ENCODE measurements at places on chromosomes 12 and 14. TPM values are rescaled to one million over a fixed set of nuclear protein-coding genes. Genes with fewer than 3 reads are reported as not detected.

DNA sequence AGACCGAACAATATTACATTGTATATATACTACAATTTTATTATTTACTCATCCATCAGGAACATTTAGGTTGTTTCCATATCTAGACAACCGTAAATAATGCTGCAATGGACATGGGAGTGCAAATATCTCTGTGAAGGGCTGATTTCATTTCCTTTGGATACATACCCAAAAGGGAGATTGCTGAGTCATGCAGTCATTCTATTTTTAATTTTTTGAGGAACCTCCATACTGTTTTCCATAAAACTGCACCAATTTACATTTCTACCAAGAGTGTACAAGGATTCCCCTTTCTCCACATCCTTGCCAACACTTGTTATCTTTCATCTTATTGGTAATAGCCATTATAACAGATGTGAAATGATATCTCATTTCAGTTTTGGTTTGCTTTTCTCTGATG, 84.7 kb downstream of the SLC41A2 start:
- no peak for DNase-seq

Gene WDR20
- polyA plus RNA-seq = 10.7 TPM

DNA sequence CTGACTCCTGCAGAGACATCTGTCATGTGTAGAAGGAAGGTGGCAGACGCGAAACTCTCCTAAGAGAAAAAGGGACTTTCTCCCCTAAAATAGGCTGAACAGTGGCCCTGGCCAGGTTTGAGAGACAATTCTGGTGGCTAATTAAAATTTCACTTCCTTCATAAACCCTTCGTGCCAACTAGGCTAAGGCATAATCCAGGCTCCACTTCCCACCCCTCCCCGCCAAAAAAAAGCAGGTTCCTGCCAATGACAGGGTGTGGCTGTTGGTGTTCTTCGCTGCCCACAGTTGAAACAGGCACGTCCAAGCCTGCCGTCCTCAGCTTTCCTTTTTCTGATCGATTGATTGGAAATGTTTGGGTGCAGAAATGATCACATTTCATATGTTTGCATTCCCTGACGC, 144.6 kb downstream of the GCH1 start:
- no peak for DNase-seq

GRCh38 chr14:62308891-62309290, 546.7 kb downstream of the SNAPC1 start:
- no peak for DNase-seq

- no peak for DNase-seq
Observed at GRCh38 chr14:35949920-35950513, 123.9 kb downstream of the BRMS1L start.

Gene SPIC
- polyA plus RNA-seq = not detected

DNA sequence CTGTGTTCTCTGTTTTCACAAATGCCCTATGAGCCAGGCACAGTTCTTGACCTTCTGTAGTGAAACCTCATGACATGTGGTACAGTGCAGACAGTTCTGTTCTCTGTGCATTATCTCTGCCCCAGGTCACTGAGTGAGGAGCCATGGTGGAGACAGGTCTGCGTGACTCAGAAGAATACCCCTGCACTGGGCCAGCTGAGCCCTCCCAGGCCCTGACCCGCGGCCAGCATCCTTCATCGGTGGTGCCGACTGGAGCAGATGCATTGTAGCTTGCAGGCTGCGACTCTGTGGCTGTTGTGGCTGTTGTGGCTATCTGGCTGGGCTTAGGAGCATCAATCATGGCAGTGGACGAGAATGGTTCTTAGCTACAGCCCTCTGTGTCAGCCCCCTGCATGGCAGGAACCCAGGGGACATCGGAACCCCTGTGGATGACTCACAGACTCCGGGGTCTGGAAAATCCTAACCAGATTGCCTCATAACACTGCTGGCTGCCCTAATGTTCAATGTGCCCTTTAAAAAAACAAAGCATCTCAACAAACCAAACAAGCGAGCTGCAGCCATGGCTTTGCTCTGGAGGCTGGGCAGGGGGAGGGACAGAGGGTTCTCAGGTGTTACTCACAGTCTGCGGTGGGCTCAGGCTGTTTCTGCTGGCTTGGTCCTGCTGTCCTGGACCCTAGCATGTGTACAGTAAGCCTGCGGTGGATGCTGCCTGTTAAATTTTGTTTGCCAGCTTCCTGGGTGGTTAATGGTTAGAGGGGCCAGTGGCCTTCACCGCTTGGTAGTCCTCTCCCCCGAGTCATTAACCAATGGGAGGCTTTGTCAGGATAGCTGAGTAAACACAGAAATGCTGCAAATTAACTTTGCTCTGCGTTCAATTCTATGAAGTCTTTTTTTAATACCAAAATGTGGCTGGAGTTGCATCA, at the start of gene SERPINA6:
Gene SERPINA6, minus strand, starts transcription at position 689 of the 923 bp plus-strand sequence. CDS start 8,688 bp downstream, outside the sequence.
- DNase-seq = no peak

- DNase-seq = no peak
Observed at GRCh38 chr12:79055926-79056674, 191.5 kb downstream of the SYT1 start.

Gene IFNG-AS1
- not detected for polyA plus RNA-seq

Gene LBHD2
- polyA plus RNA-seq = not detected

GRCh38 chr14:73014105-73014504, 12.8 kb downstream of the ZFYVE1 start:
- no peak for DNase-seq

DNA sequence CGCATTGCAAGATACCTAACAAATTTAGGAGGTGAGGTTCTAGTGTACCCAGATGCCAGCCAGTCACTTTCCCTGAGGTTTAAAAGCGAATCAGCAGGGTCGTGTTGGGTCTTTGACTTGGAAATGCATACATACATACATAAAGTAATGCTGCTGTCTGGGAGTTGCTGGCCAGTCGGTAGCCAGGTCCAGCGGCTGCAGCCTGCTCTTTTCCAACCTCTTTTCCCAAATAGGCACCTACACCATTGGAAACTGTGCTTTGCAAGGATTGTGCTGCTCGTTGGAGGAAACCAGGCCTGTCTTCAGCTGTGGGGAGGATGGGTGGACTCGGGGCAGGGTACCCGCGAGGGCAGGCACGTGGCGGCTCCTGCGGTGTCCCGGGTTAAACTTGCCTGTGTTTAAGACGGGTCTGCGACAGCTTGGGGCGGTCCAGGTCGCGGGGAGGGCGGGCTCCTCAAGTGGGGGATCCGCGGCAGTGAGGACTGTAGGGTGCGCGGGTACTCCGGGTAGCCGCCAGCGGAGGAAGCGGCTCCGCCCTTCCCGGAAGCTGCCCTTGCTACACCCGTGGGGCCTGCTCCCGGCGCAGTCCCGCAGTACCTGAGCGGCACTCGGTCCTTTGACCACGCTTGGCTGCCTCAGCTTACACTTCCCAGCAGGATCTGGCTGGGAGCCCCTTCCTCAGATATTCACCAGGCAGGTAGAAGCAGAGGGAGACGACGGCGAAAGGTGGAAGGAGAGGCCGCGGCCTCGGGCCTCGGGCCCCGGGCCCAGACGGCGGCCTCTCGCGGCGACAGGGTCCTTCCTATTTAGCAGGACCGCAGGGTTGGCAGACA, 2.7 kb downstream of the TTC6 start:
- DNase-seq = no peak

- DNase-seq = no peak
Observed at GRCh38 chr12:26499979-26500640, 304.7 kb downstream of the SSPN start.

GRCh38 chr12:88552610-88553079, 27.6 kb downstream of the KITLG start:
- no peak for DNase-seq

Gene NACA
- polyA plus RNA-seq = 1,249 TPM

Gene EPS8
- 16.3 TPM for polyA plus RNA-seq

- no peak for DNase-seq
Observed at GRCh38 chr14:34501004-34501580, 38.4 kb downstream of the EAPP start.

DNA sequence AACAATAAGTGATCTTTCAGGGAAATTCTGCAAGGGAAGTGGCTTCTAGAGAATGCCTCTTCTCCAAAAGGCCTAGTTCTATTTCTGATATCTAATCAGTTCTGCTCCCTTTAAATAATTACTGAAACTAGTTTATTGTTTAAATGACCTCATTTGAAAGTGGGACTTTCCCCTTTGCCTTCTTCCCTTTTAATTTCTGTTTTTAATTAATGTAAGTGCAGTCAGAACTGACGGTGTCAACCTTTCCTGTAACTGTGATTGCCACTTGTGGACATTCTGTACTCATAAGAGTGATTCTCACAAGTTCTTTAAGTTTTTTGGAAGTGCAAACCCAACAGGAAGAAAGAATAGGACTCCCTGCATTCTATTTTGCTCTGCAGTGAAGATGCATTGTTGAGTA, 265.3 kb upstream of the PLEKHG7 start:
- no peak for DNase-seq

Gene CLEC2A
- not detected for polyA plus RNA-seq

DNA sequence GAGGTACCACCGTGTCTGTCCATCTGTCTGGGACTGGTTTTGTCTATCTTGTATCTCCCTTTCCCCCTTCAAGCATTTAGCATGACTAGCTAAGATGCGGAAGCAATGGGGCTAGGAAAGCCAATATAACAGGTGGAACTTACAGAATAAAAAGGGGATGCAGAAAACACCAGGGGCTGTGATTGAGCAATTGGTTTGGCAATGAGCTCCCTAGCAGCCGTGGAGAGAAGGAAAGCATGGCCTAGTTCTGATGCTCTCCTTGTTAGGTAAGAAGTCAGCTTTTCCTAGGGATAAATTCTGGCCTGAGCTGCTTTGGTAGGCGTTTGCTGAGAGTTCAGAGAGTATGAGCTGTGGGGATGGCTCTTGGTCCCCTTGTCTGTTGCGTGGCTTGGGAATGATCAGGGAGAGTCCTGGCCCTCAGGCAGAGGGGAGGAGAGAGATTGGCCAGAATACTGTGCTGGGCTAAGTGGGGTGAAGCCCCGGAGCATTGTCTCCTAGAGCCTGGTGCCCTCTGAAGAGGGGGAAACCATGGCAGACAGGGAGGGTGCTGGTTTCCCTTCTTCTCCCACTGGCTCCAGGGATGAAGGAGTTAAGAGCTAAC, 7.1 kb downstream of the SETD1B start:
- DNase-seq = no peak

Data from heart right ventricle (tissue), 16 donors.